ENCODE measurements at places on chromosomes 1 and 21.

- DNase-seq: no peak
These were observed 23.8 kb downstream of the DENND2D start for GRCh38 chr1:111176678-111177077.

DNA sequence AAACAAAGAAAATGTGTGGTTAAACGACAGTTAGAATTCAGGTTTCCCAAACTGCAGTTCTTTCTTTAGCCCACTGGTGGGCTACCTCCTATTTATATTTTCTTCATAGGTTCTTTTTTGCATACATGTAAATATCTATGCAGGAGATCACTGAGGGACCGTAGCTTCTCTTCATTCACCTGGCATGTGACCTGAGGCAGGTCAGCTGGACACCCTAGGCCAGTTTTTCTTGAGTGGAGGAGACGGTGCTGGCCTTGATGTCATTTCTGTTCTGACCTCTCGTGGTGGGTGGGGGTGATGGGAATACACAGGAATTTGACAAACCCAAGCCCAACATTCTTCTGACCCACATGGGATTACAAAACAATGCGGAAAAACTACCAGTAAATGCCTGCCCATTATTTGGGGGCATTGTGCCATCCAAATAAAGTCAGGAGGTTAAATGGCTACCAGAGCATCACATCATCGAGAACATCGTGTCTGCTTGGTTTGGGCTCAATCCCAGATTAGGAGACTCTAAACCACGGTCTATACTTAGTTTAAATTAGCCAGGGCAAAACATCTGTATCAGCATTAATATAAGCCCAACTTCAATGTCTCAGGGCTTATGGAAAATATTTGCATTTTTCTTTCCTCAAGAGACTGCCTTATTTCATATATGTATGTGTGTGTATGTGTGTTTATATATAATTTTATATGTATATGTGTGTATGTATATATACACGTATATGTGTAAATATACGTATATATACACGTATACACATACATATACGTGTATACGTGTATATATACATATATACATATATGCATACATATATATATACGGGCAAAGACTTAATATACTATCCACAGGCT, 7.4 kb upstream of the IRF2BP2 start:
- DNase-seq: no peak

GRCh38 chr1:76928522-76928921, 61.2 kb downstream of the ST6GALNAC5 start:
- DNase-seq: no peak

DNA sequence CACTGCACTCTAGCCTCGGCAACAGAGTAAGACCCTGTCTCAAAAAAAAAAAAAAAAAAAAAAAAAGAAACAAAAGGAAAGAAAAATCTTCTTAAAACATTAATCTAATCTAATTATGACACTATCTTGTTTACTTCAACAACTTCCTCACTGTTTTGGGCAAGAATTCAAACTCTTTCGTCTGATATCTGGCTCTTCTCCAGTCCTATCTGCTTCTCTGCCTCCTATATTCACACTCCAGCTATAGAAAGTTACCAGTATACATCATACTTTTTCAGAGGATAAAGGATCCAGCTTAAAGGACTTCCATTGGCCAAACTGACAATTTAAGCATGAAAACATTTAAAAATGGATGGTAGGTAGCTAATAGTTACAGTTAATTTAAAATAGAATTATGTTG, 47.3 kb downstream of the EIF2B3 start:
- no peak for DNase-seq

- no peak for DNase-seq
These were observed 17.4 kb downstream of the TIAM1 start for GRCh38 chr21:31326522-31327242.

- no peak for DNase-seq
These were observed 6.5 kb upstream of the SYNC start for GRCh38 chr1:32709075-32709474.

GRCh38 chr1:203795441-203796235, at the start of the genes ZBED6 and ZC3H11A:
Gene ZBED6 (plus strand): TSS chr1:203795623. CDS start chr1:203797523, 1,900 bp downstream.
Gene ZC3H11A (plus strand): TSS chr1:203795623. CDS start chr1:203817071, 21,448 bp downstream.
- DNase-seq: peak; percentile 97

- no peak for DNase-seq
These were observed 97.3 kb downstream of the RAVER2 start for GRCh38 chr1:64842224-64842623.

GRCh38 chr1:167107456-167107855, 13.6 kb downstream of the STYXL2 start:
- DNase-seq: no peak

DNA sequence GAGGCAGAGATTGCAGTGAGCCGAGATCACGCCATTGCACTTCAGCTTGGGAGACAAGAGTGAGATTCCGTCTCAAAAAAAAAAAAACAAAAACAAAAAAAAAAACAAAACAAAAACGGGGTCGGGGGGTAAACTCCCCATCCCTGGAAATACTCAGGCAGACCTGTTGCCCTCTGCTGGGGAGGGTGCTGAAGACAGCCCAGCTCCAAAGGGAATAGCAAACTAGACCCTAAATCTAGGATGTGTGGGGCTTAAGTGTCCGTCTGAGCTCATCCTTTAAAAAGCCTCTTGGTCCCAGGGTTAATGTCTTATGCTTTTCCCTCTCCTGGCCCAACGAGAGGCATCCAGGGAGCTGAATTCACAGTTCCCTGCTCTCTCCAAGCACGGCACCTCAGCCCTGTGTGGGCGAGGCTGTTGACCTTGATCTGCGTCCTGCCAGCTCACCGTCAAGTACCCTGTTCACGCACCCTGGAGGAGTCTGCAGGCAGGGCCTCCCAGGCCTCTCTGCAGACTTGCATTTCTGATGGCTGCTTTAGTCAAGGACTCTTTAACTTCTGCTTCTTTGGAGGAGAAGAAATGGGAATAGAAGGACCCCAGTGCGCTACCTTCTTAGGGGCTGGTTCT, 22.3 kb downstream of the KCND3 start:
- DNase-seq: no peak

- DNase-seq: no peak
These were observed 6.3 kb upstream of the TMEM39B start for GRCh38 chr1:32066489-32066873.

- DNase-seq: no peak
These were observed 107.3 kb upstream of the B3GALT2 start for GRCh38 chr1:193293726-193294125.

GRCh38 chr1:192378276-192378675, 61.5 kb downstream of the RGS21 start:
- no peak for DNase-seq

DNA sequence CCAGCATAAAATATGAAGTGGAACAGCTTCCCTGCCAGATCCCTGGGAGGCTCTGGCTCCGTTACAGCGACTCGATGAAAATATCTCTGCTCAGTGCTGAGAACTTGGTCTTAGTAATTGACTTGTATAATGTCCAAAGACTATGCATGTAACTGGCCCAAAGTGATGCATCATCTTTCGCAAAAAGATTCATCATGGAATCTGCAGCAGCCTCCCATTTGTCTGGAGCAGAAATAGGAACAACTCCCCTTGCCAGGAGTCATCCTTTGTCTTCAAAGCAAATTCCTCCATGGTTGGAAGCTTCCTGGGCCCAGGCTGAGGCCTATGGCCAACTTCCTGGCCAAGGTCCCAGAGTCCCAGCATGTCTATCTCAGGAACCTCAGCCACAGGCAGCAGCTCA, 16.9 kb upstream of the SLC6A17 start:
- no peak for DNase-seq

DNA sequence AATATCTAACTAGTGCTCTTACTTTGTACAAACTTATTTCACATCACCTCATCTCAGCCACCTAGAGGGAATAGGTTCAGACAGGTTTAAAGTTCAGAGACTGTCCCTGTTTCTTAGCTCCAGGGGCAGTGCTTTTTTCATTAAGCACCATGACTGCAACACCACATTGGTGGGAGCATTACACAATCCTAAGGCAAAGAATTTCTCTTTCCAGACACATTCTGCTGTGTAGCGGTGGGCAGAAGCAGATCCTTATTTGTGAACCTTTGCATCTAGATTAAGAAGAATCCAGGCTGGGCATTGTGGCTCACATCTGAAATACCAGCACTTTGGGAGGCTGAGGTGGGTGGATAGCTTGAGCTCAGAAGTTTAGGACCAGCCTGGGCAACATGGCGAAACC, 16.1 kb downstream of the LCA5L start:
- DNase-seq: no peak

GRCh38 chr1:48776393-48777218, at the start of gene BEND5:
Gene BEND5 (minus strand): TSS chr1:48776891. CDS start chr1:48776831, 60 bp downstream.
- peak; percentile 4 for DNase-seq

- no peak for DNase-seq
These were observed 1581.4 kb downstream of the KCNT2 start for GRCh38 chr1:195026792-195027191.

Data from T-helper 9 cell (primary cell).